ENCODE measurements at places on chromosomes 16 and 17. TPM values are rescaled to one million over a fixed set of nuclear protein-coding genes. Genes with fewer than 3 reads are reported as not detected.

GRCh38 chr16:15037745-15038144 lies 18.1 kb downstream of the NTAN1 start:
- no peaks in the 10 kb centered on the region for H3K4me1 ChIP-seq
- H3K36me3 ChIP-seq: peaks cover 72% of the 10 kb centered on the region
- H3K4me3 ChIP-seq: no peak overlapping the region
- H3K27ac ChIP-seq: no peak overlapping the region
- no peaks in the 10 kb centered on the region for H3K27me3 ChIP-seq

- H3K27me3 ChIP-seq: no peaks in the 10 kb centered on the region
- H3K27ac ChIP-seq: no peak overlapping the region
- H3K36me3 ChIP-seq: no peaks in the 10 kb centered on the region
- H3K4me1 ChIP-seq: peaks cover 17% of the 10 kb centered on the region
Observed at GRCh38 chr16:53769787-53770186, 65.8 kb downstream of the FTO start.

DNA sequence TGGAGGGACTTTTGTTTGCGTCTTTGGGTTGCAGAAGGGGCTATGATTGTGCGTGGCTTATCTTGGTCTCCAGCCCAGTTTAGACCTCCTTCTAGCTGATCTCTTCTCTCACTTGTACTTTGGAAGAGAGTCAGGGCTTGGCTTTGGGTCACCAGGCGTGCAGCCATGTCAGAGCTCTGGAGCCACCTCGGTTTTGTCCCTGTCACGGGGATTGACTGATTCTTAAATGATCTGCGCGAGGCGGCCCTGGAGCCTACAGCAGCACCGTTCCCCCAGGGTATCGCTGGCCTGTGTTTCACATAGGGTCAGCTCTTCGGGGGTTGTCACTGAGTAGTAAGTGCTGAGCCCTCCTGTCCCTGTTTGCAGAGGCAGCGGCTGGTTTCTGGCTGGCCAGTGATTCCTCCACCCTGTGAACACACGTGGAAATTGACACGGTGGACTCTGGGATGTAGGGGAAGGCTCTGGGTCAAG lies 209.8 kb upstream of the CHMP6 start:
- H3K36me3 ChIP-seq: peaks cover 4% of the 10 kb centered on the region
- peaks cover 29% of the 10 kb centered on the region for H3K4me1 ChIP-seq
- no peak for DNase-seq
- no peak overlapping the region for H3K4me3 ChIP-seq
- H3K27ac ChIP-seq: no peak overlapping the region
- no peaks in the 10 kb centered on the region for H3K27me3 ChIP-seq

DNA sequence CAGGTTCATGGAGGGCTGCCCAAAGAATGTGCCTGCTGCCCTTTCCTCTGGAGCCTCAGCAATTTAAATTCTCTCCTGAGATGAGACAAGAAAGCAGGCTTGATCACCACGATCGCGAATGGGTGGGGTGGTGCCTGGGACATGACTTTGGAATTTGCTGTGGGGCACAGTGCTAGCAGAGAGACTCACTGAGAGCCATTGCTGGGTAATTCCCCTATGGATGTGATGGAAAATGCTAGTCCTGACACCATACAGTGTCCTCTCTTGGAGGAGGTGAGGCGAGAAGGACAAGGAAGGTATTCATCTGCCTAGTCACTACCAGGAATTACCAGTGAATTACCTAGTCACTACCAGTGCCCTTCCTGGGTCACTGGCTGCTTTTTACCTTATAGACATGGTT lies 15.5 kb downstream of the FAM20A start:
- no peaks in the 10 kb centered on the region for H3K27me3 ChIP-seq
- H3K36me3 ChIP-seq: no peaks in the 10 kb centered on the region
- no peak overlapping the region for H3K4me3 ChIP-seq
- no peak for DNase-seq
- H3K27ac ChIP-seq: no peak overlapping the region

The CES3 gene
- 0.03 TPM for polyA plus RNA-seq
